ENCODE measurements at places on chromosomes 6 and 20.

- DNase-seq, result no peak
These were observed 83.2 kb downstream of the TIAM2 start for GRCh38 chr6:155078331-155078745.

- no peak for DNase-seq
These were observed 45.3 kb downstream of the DACT2 start for GRCh38 chr6:168274037-168274952.

- no peak for DNase-seq
These were observed 22.5 kb upstream of the IYD start for GRCh38 chr6:150346346-150346745.

DNA sequence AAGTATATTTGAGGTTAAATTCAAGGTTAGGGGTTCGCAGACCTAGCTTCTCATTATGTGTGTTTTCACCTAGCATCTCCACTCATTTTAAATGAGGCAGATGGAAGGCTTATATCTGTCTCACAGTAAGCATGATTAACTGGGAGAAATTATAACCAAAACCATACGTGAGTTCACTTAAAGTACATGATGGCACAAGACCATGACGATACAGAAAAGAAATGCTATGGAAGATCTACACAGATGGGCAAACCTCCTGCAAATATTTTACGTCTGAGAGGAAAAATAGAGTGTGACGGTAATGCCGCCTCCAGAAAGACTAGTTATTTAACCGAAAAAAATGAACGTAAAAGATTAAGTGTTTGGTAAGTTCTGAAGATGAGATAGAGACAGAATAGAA is 337.8 kb downstream of the FARS2 start:
- no peak for DNase-seq

DNA sequence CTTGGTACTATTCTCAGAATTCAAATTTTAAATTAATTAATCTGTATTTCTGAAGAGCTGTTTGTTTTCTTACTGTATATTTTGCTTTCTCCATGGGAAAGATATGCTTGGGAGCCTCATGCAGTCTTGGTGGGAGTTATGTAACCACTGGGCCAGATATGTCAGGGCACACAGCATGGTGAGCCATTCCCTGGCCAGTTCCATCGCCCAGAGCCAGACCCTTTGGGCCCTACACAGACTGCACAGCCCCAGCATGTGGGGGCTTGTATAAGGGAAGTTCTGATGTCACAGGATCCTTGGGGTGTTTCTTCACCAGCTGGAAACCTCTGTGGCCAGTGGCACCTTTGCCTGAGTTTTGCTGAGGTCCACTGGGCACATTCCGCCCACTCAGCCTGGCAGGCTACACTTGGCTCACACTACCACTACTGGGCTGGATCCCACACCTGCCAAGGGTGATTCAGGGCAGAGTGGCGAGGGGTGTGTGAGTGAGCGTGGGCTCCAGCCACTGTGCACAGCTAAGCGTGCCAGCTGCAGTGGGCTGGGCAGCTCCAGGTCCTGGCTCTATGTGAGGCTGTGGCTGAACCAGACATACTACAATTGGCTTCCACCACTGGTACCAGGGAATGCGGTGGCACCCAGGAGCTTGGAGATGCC is 293.5 kb downstream of the ARHGAP18 start:
- peak; percentile 42 for DNase-seq

GRCh38 chr6:22636452-22636851 is 67.1 kb downstream of the HDGFL1 start:
- no peak for DNase-seq

GRCh38 chr6:96460052-96460700 is 61.4 kb upstream of the UFL1 start:
- DNase-seq, result no peak

DNA sequence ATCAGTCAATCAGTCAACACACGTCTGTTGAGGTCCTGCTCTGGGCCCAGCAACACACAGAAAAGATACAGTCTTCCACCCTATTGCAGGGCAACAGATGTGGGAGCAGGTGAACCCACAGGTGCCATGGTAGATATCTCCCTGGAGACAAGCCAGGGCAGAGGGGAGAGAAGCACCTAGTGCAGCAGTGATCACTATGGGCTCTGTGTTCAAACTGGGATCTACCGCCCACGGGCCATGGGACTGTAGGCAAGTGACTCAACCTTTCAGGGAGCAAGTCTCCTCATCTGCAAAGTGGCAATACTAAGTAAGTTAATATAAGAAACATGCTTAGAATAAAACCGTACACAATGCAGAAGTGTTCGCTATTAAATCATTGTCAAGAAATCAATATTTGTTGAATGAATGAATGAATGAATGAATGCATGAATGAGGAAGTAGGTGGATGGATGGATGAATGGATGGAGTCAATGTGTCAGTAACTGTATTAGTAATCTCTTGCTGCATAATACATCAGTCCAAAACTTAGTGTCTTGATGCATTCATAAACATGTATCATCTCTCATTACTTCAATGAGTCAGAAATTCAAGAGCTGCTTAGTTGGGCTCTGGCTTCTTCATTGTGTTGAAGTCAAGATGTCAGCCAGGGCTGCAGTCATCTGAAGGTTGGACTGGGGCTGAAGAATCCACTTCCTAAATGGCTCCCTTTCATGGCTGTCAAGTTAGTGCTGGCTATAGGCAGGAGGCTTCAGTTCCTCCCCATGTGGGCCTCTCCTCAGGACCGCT is 31.9 kb upstream of the NFATC2 start:
- DNase-seq, result no peak

DNA sequence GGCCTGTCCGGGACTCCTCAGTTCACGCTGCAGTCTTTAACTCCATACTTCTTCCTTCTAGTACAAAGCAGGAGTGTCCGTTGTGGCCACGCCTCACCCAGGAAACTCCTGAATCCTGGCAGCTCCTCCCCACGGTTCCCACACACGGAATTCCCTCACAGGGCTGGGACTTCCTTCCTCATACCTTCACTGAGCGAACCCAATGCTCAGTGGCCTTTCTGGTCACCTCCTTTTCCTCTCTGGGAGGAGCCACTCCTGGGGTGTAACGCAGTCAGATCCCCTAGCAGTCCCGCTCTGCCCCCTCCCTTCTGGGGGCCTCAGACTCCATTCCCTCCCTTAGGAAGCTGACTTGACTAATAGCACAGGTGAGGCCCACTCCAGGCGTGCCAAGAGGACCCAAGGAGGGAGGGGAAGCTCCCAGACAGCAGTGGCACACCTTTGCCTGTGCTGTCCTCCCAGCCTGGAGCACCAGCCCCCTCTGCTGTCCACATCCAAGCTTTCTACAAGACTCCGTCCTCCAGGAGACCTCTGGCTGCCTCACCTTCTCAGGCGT is at the start of gene SLC52A3:
SLC52A3 (minus strand) TSS at position 75 of the 553 bp plus-strand sequence. CDS start 2,726 bp downstream, outside the sequence.
- DNase-seq, result peak; percentile 65

DNA sequence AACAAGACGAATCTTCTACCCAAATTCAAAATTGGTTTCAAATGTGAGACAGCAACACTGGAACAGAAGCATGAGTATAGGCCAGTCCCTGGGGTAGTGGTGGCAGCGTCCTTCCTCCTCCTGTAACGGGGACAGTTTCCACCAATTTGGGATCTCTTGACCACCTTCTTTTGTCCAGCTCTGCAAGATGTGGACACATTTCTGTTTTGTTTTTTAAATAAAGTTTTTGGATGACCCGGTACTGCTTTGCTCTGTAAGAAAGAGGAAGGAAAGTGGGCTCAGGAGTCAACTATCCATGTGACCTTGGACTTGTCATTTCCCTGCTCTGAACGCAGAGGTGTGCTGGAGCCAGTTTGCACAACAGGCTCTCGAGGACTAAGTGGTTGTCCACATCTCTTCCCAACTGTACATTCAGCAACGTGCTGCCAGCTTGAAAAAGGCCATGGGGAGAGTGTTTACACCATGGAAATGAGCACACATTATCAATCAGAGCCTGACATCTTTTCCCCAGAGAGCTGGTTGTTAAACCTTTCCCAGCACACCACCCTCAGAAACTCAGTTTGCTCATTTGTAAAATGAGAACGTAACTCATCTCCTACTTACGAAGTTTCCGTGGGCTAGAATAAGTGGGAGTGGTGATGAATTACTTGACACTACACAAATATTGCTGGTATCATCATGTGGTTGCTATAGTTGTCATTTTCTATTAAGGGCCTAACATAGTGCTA is 66.5 kb downstream of the ADTRP start:
- DNase-seq, result no peak

GRCh38 chr20:19771031-19771430 is 13.0 kb downstream of the RIN2 start:
- no peak for DNase-seq

- DNase-seq, result no peak
These were observed 28.9 kb upstream of the ZNF217 start for GRCh38 chr20:53622247-53623133.

DNA sequence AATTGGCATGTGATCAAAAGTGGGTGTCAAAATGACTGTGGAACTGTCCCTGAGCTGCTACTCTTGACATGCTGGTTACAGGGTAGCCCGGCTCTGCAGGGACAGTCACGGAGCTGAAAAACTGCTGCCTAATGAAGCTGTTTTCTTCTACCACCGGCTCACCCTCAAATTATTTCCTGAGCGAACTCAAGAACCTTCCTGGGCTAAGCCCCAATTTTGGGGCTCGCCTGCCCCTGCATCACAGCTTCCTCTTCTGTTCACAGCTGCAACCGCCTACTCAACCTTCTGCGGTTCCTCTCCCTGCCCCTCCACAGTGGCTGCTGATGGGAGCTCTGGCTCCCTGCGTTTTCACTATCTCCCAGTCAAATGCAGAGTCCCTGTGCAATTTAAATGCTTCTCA is 110.8 kb upstream of the MLN start:
- no peak for DNase-seq

- no peak for DNase-seq
These were observed 48.1 kb upstream of the TULP4 start for GRCh38 chr6:158264180-158264579.

DNA sequence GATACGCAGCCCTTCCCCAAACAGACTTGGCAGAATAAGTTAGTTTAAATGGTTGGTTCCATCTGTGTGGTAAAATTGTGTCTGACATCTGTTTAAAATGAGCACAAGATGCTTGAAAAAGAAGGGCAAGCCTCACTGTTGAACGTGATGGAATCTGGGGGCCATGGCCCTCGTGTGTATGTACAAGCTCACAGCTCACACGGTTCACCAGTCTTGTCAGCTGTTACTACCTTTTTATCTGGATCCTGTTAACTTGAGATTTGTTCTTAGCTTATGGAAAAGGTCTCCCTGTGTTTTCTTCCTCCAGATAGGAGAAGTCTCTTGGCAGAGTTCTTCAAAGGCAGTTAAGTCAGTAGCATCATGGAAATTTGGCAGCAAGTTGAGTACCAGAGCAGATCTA is 270.6 kb downstream of the KHDC1L start:
- DNase-seq, result no peak

- no peak for DNase-seq
These were observed 1.0 kb upstream of the PCK1 start for GRCh38 chr20:57559658-57560553.
